ENCODE measurements at places on chromosomes 5 and 9. TPM values are rescaled to one million over a fixed set of nuclear protein-coding genes. Genes with fewer than 3 reads are reported as not detected.

Gene TMEM215
- total RNA-seq = not detected

Gene CCNO
- 6.7 TPM for total RNA-seq

Gene DIRAS2
- 178 TPM for total RNA-seq

Gene AK3
- total RNA-seq = 49.0 TPM

Gene ADAMTS16
- 4.0 TPM for total RNA-seq

Gene CCL21
- not detected for total RNA-seq

Gene SYK
- total RNA-seq = 9.0 TPM

Gene ESM1
- not detected for total RNA-seq

Gene ZDHHC11
- total RNA-seq = 67.9 TPM

Gene FGD3
- total RNA-seq = 1.8 TPM

Gene FSD1L
- total RNA-seq = 35.3 TPM

Gene CDK9
- 119 TPM for total RNA-seq

Gene SUSD3
- total RNA-seq = 0.71 TPM

Gene PFN3
- not detected for total RNA-seq

Gene FBP2
- not detected for total RNA-seq

Gene PLAC8L1
- total RNA-seq = not detected

Gene STC2
- 0.58 TPM for total RNA-seq

Gene FGF10
- total RNA-seq = 1.7 TPM

Gene SV2C
- total RNA-seq = 3.3 TPM

Gene CER1
- total RNA-seq = not detected

Gene TPM2
- 57.8 TPM for total RNA-seq

Gene CDX1
- 0.35 TPM for total RNA-seq

Gene BTNL3
- not detected for total RNA-seq

Gene NTRK2
- total RNA-seq = 641 TPM

Gene RNF183
- not detected for total RNA-seq

Gene ADAMTSL1
- 5.4 TPM for total RNA-seq

Data from dorsolateral prefrontal cortex (tissue), 122 donors.